SW 1271 (cell line): ENCODE measurements at places on chromosomes 5 and 9.
A peak's percentile ranks its signal among the peaks of the same experiment; 100 is the strongest.

DNA sequence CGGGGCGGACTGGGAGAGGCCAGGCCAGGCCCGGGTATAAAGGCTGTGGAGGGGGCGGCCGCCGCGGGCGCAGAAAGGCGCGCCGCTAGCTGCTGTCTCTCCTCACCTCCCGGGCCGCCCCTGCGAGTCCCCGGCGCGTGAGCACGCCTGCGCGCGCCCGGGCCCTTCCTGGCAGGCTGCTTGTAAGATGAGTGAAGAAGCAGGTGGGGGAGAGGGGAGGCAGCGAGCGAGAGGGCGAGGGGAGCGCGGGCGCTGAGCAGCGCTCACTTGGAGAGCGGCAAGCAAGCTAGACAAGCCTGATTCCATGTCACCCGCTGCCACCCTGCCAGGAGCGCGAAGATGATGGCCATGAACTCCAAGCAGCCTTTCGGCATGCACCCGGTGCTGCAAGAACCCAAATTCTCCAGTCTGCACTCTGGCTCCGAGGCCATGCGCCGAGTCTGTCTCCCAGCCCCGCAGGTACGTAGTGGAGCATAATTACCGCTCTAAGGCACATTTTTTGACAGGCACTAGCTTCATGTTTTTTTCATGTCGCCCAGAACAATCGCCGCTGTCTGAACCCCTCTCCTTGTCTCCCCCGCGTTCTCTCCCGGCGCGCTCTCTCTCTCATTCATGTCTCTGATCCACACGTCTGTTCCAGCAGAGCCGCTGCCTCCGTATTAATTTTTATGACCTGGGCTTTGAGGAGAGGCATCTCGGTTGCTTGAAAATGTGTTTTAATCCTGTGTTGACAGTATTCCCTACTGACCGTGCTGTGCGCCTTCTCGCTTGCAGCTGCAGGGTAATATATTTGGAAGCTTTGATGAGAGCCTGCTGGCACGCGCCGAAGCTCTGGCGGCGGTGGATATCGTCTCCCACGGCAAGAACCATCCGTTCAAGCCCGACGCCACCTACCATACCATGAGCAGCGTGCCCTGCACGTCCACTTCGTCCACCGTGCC is at the start of gene POU4F3:
Gene POU4F3 (plus strand): TSS at position 66 of the 941 bp plus-strand sequence. CDS start 274 bp downstream, at position 340.
- DNase-seq = no peak

DNA sequence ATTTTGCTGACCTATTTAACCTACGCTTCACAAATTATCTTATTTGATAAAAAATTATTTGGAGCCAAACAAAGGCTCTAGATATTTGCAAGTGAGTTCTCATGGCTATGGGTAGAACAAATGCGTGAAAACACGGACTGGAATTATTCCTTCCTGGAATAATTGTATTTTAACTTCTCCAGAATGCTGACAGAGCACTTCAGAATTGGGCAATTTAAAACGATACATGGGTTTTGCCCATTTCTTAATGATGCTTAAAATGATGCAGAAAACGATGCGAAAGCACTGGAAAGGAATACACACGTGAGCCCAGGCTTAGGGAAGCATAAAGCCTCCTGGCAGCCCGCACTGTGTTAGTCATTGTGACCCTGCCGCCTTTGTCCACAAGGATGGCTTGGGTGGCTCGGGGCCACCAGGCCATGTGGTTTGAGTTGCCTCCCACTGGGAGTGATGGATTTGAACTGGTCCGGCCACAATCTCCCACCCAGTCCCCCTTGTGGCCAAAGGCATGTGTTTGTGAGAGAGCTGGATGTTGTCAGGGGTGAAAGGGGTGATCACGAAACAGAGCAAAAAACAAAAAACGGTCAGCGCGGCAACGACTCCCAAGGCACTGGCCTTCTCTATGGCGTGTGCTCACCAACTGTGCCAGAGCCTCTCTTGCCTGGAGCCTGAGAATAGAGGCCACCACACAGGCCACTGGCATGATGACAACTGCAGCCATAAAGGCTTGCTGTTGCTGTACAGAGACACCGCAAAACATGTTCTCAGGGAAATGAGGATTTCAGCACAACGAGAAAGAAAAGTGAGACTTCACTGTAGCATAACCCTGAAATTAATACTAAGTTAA is 234.2 kb upstream of the ADAMTS16 start:
- DNase-seq = no peak

DNA sequence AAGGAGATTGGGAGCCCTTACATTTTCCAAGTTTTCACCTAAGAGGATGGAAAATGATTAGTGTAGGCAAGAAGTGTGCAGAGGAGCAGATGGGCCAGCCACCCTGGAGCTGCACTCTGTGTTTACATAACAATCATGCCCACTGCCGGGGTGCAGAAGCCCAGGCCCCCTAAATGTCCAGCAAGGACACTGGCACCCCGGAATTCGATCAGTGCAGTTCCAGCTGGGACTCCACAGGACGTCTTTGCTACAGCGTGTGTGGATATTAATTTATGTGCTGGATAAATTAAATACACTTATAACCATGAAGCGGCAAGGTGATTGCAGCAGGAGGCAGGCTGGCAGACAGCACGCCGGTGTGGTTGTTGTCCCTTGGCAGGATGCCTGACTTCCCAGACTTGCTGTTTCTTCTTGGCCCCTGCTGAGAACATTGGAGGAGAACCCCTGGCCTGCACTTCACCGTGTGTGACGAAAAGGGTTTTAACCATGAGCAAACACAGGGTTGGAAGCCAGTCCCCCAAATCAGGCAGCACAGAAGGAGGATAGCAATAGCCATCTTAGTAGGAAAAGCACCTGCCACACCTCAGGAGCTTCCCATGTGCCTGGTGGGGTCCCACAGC is 73.7 kb downstream of the GADD45G start:
- no peak for DNase-seq

DNA sequence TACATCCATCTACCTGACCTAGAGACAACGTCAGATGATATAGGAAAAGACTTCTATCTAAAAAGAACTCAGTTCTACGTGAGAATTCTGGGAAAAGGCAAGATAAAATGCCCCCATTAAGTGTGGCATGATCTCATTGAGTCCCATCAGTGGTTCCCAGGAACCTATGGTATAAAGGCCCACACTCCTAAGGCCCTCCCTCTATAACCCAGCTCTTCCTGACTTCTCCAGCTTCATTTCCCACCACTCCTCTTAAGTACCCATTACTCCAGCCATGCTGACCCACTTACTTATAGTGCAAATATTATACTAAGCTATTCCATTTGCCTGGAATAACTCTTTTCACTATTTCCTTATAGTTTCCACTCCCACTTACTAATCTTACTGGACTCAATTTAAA is 95.4 kb upstream of the NR5A1 start:
- no peak for DNase-seq

- DNase-seq = peak; percentile 9
These were observed 198.5 kb upstream of the FBN2 start for GRCh38 chr5:128736553-128736952.

GRCh38 chr5:143693651-143694252 is 118.2 kb upstream of the HMHB1 start:
- no peak for DNase-seq
